ENCODE measurements at places on chromosomes 6 and 20.

- DNase-seq, result no peak
Measured at GRCh38 chr6:66526061-66526460, 819.0 kb upstream of the EYS start.

DNA sequence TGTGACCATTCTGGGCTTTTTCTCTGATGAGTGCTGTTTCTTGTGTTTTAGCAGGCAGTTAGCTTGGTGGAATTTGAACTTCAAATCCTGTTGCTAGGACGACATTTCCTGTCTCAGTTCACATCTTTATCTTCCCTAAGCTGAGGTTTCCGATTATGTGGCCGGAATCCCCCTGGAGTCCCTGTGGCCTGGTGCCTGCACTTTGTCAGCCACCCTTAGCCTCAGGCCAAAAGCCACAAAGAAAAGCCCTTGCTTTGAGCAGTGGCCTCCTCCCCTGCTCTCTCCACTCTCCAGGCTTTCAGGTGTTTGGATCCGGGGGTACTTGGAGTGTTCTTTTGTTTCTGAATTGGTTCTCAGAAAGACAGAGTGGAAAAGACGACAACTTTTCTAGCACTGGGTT is 59.9 kb upstream of the PMEPA1 start:
- DNase-seq, result no peak

- no peak for DNase-seq
Measured at GRCh38 chr6:138455746-138456400, 43.4 kb downstream of the NHSL1 start.

GRCh38 chr6:37173493-37174195 is 3.7 kb downstream of the PIM1 start:
- peak; percentile 39 for DNase-seq
